CD4-positive, alpha-beta memory T cell (primary cell): ENCODE measurements at places on chromosomes 2 and 18. TPM values are rescaled to one million over a fixed set of nuclear protein-coding genes. Genes with fewer than 3 reads are reported as not detected.
A peak's percentile ranks its signal among the peaks of the same experiment; 100 is the strongest.

DNA sequence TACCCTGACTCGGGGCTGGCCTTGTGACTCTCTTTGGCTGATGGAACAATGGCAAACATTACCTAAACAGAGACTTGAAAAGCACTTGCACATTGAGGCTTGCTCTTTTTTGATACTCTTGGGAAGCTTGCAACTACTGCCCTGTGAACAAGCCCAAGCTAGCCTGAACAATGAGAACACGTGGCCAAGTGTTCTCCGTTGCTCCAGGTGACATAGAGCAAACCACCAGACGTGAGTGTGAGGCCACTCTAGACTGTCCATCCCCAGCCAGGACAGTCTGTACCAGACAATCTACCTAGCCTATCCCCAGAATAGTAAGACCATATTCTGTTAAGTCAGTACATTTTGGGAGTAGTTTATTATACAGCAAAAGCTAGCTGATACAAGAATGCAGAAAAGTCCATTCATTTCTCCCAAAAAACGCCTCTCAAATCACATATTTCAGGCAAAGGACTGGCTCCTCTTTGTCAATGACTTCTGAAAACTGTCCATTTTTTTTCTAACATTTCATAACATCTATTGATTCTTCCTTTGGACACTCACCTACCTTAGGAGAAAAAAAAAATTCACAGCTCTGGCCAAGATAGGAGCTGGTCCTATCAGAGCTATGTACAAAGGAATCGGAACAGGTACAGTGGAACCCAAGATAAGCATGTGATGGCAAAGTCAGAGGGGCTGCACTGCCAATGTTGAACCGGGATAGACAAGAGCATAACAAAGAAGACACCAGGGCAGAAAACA is 142.1 kb upstream of the PKDCC start:
- no peak for DNase-seq

DNA sequence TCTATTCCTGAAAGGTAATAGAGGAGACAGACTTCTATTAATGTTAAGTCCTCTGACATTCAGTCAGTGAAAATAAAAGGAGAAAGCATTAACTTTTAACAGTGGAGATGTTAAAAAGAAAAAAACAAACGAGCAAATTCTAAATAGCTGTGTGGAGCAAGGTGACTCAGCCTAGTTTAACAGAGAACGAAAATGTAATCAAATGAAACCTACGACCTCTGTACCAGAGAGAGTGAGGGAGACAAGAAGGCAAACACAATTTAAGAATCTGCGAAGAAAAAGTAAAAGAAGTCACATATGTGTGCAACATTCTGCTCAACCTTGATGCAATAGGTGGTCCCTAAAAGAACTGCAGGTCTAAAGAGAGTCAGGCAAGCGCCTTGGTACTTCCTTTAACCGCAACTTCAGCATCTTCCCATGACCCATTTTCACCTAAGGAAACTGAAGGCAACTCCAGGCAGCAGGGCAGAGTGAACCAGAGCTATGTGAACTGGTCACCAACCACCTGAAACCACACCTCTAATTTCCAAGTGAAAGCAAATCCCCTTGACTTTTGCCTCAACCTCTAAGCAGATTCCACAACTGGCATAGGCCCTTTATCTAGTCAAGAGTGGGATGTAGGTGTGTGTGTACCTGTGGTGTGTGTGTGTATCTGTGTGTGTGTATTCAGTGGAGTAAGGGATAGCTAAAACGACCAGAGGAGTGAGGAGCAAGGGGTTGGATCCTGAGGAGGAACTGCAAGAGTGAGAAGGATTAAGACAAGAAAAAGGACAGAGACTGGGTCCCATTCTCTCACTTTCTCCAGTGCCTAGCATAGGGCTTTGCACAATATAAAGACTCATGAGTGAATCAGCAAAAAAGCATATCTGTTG is 43.0 kb downstream of the FIGN start:
- DNase-seq = no peak

DNA sequence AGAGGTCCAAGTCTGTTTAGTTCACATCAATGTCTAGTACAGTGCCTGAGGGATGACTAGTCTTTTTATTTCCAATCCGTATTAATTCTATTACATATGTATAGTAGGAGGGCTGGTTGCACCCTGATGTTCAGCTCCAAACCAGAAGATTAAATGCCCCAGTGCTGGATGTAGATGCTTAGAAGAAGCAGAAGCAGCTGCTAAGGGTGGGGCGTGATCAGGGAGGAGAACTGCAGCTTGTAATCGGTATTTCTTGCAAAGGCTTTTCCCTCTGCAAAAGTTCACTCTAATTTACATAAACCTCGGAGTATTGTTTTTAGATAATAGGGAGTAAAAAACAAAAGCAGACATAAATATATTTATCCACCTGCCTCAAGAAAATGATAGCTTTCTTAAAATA is 145.3 kb upstream of the ITGA4 start:
- no peak for DNase-seq

DNA sequence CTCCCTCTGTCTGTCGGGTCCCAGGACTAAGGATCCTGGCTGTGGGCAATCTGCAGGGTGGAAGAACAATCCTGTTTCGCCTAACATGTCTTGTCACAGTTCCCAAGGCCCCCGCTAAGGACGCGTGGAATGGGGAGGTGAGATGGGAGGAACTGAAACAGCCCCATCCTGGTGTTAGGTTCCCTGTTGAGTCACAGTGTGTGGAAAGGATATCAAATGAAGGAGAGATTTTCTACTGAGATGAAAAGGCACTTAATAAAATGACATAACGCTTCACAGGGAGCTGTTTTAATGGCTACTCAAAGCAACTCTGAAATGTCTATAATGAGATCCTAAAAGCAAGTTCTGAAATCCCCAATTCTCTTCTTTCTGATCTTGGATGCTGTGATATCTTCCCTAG is 52.5 kb downstream of the RAB31 start:
- DNase-seq = no peak

Gene ALK
- total RNA-seq = not detected

Gene BOK
- not detected for total RNA-seq

Gene KCNG2
- not detected for total RNA-seq

GRCh38 chr18:77366720-77367641 is 117.3 kb downstream of the GALR1 start:
- no peak for DNase-seq

GRCh38 chr2:39849064-39849463 is 70.0 kb upstream of the THUMPD2 start:
- DNase-seq = no peak

DNA sequence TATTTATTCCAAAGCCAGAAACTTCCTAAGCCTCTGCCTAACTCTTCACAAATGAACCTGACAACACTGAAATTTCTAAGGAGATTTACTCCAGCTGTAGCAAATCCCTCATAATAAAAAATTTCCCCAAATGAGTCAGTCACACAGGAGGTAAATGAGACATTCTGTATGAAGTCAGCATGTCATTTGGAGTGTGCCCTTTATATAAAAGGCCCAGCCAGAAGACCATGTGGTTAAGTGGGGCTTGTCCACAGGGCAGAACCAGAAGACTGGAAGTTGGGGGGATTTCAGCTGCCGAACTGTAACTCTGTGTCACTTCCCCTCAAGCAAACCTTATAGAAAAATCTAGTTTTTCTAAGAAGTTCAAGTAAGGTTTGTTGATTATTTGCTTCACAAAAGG is 30.2 kb downstream of the NRP2 start:
- DNase-seq = no peak

DNA sequence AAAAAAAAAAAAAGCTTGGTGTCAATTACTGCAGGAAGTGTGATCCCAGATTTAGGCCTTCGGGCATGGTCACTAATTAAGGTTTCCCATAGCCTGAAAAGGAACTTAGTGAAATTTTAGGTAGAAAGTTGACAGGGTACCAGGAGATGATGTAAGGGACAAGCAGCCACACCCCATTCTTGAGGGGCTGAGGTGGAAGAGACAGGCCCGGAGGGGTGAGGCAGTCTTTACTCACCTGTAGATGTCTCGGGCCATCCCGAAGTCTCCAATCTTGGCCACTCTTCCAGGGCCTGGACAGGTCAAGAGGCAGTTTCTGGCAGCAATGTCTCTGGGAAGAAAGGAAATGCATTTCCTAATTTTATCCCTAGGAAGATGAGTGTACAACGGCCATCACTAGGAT is 94.3 kb downstream of the CLIP4 start:
- DNase-seq = no peak

DNA sequence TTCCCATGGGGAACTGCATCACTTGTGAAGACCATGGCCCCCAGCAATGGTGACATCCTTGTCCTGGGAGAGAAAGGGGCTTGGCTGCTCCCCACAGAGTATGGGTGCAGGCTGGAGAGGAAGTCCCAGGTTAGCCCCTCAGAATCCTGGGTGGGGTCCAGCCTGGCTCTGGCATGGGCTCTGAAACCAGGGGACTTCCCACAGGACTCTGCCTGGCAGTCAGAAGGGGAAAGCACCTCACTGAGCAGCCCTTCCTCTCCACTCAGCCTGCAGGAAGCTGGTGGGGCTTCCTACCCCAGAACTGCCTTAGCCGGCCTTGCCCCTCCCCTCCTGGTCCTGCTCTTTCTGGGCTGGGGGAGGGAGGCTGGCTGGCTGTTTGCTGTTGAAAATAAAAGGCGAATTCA is 3.7 kb downstream of the NEURL3 start:
- DNase-seq = no peak

DNA sequence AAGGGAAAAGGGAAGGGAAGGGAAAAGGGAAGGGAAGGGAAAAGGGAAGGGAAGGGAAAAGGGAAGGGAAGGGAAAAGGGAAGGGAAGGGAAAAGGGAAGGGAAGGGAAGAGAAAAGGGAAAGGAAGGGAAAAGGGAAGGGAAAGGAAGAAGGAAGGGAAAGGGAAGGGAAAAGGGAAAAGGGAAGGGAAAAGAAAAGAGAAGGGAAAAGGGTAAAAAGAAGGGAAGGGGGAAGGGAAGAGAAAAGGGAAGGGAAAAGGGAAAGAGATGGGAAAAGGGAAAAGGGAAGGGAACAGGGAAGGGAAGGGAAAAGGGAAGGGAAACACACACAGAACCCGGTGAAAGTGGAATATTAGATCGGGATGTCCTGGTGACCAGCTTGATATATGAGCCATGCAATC is 40.8 kb downstream of the EIPR1 start:
- no peak for DNase-seq

Gene TEX44
- not detected for total RNA-seq

Gene TGFA
- total RNA-seq = 2.9 TPM

- no peak for DNase-seq
Observed at GRCh38 chr2:54967759-54968365, 82.4 kb downstream of the RTN4 start.

DNA sequence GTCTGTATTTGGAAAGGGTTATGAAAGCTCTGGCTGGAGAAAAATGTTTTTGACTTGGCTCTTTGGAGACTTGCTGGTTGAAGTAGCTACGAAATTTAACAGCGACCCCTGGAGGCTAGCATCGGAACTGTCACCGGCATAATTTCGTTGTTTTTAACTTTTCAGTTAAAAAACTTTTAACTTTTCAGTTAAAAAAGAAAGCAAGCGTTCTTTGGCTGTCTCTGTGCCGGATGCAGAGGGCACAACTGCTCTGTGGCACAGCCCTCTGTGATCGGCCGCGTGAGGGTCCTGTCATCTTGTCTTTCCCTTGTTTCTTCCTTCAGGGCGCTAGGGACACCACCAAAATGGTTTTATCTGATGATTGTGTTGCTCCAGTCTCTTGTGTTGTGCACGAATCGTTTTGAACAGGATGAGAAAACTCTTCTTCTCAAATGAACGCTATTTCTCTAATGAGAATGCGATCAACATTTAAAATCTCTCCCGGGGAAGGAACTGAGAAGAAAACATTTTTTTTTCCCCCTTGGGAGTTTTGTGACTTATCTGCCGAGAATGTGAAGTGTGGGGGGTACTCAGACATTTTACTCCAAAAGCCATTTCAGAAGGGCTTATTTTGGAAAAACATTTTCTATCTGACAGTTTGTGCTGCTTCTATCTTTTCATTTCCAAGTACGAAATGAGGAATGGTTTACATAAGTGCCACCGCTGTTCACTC is 57.1 kb downstream of the ADCYAP1 start:
- DNase-seq = peak; percentile 29

DNA sequence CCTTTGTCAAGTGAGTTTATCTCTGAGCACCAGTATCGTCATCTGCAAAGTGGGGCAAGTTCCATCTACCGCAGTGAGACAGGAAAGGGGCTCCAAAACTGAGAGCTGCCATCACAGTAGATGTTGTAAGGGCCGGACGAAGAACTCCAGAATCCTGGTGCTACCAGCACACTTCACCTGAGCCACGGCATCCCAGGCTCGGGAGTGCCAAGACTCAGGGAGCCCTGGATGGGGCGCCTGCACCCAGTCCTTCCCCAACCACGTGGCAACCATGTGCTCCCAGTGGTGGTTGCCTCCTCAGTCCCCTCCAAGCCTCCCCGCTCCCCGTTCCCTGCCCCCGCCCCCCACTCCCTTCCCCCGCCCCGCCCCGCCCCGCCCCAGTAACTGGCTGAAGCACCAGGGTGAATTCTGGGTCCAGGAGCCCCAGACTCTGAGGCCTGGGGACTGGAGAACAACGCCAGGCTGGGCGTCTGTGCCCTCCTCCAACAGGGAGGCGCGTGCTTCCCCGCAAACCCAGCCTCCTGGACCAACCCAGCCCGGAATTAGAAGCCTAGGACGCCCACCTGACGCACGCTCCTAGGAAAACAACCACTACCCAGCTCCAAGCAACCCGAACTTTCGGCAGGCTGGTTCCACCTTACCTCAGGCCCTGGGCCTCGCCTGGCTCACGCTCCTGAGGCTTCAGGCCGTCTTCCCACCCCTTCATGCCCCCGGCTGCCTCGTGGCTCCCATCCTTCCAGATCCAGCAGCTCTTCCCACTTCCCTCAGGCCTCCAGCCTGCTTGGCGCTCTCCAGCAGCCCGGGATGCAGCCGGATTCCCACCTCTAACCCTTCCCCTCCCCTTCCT is 67.6 kb downstream of the LAMA3 start:
- DNase-seq = no peak

DNA sequence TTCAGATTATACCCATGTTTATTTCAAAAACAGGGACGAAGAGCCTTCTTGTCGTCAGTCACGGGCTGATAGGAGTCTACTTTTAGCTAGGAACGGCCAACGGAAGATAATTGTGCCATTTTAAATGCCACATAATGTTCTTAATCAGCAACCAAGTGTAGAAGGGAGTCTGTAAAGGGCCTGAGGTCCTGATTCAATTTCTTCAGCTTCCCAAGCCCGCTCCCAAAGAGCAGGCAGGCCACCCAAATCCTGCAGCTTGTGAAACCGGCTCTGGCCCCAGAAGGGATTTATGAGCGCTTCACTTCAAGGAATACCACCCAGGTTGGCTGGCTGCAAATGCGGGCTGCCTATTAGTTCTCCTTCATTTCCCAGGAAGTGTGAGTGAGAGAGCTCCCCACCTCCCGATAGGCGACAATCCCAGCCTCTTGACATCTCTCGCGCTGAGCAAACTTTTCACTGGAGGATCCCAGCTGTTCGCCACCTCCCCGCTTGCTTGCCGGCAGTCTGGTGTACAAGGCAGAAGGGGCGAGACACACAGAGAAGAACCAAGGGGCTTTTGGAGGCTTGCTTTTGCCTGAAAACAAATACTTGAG is 272.9 kb downstream of the CDH20 start:
- no peak for DNase-seq

Gene FOXD4L1
- 0.52 TPM for total RNA-seq

GRCh38 chr2:112714836-112715631 is 5.8 kb upstream of the NT5DC4 start:
- DNase-seq = no peak

Gene RIT2
- total RNA-seq = not detected

Gene POU3F3
- not detected for total RNA-seq

- no peak for DNase-seq
Observed at GRCh38 chr2:237471438-237472186, 15.4 kb upstream of the MLPH start.
